Epithelial cell of alveolus of lung (primary cell): ENCODE measurements at places on chromosomes 6 and 20. TPM values are rescaled to one million over a fixed set of nuclear protein-coding genes. Genes with fewer than 3 reads are reported as not detected.

FOXQ1 gene
- total RNA-seq: 0.39 and 4.9 TPM in 2 replicates

ID4 gene
- total RNA-seq: 0.52 and 11.9 TPM in 2 replicates

GGT7 gene
- total RNA-seq: 17.1 and 24.0 TPM in 2 replicates

RNF146 gene
- total RNA-seq: 19.8 and 27.7 TPM in 2 replicates

FRMD1 gene
- total RNA-seq: not detected in 2 replicates

IL17A gene
- not detected in 2 replicates for total RNA-seq

LST1 gene
- total RNA-seq: 0.08 TPM in 1 of 2 replicates, not detected in the other

SLPI gene
- 4.9 TPM in 1 of 2 replicates, not detected in the other for total RNA-seq

TCP11 gene
- not detected in 2 replicates for total RNA-seq

HCRTR2 gene
- not detected in 2 replicates for total RNA-seq

OTOR gene
- total RNA-seq: not detected in 2 replicates

MYL9 gene
- total RNA-seq: 31.4 and 150 TPM in 2 replicates

DSP gene
- 2.2 and 12.7 TPM in 2 replicates for total RNA-seq

APOM gene
- 1.8 and 3.0 TPM in 2 replicates for total RNA-seq

SLC32A1 gene
- total RNA-seq: not detected in 2 replicates

KCNS1 gene
- 0.26 TPM in 1 of 2 replicates, not detected in the other for total RNA-seq

SLC24A3 gene
- total RNA-seq: 0.39 and 0.64 TPM in 2 replicates

SLC26A8 gene
- not detected in 2 replicates for total RNA-seq

TFAP2B gene
- total RNA-seq: not detected in 2 replicates

KCNG1 gene
- total RNA-seq: 12.5 and 208 TPM in 2 replicates

IPCEF1 gene
- total RNA-seq: 0.08 TPM in 1 of 2 replicates, not detected in the other

WFDC12 gene
- not detected in 2 replicates for total RNA-seq

PRL gene
- total RNA-seq: not detected in 2 replicates

LY6G6C gene
- not detected in 2 replicates for total RNA-seq

HLA-DQA1 gene
- not detected in 2 replicates for total RNA-seq
